ENCODE measurements at places on chromosomes 2 and 18.

DNA sequence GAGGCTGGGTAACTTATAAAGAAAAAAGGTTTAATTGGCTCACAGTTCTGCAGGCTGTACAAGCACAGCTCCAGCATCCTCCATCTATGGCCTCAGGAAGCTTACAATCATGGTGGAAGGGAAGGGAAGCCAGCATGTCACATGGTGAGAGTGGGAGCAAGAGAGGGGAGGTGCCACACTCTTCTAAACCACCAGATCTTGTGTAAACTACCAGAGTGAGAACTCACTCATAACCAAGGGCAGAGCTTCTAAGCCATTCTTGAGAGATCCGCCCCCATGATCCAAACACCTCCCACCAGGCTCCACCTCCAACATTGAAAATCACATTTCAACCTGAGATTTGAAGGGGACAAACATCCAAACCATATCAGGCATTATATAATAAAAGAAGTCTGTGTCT, 121.6 kb upstream of the CDC42EP3 start:
- DNase-seq: no peak

DNA sequence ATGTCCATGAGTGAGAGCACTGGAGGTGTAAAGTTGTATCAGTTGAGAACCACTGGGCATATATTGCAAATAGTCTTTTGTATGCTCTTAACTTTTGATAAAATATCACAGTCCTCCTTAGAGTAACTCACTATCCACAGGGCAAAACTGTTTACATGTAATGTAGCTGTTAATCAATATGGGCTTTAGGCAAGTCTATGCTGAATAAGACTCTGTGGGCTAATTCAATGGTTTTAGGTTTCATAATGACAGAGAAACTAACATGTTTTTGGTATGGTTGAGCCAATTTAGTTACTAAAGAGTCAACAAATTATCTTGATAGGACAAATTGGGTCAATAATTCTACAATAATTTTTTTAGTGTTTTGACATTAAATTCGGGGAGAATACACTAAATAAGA, 1134.9 kb upstream of the FAM98A start:
- no peak for DNase-seq

- no peak for DNase-seq
Observed at GRCh38 chr2:121888189-121888557, 132.7 kb downstream of the TSN start.

DNA sequence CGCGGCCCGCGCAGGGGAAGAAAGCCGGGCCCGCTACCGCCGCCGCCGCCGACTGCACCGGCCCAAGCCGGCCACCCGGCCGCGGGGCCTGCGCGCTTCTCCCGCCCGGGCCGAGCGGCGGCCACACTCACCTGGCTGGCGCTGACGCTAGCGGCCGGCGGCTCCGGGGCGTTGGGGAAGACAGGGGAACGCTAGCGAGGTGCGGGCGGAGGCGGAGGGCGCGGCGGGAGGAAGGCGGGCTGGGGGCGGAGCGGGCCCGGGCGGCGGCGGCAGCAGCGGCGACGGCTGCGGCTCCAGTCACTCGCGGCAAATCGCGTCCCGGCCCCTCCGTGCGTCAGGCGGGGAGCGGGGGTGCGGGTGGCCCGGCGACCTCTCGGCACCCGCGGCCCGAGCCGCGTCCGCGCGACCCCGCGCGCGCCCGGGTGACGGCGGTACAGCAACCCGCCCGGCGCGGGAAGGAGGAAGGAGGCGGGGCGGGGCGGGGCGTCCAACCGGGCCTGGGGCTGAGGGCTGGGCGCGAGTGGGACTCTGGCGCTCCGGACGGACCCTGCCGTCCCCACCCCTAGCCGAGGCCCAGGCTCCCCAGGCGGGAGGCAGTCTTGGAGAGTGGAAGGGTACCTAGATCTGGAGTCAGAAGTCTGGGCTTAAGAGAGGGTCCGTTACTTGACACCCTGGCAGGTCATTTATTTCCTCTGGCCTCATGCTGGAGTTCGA, at the start of gene SESTD1:
TSS of gene SESTD1 (minus strand) at position 465 of the 714 bp plus-strand sequence. CDS start 72,991 bp downstream, outside the sequence.
- peak; percentile 50 for DNase-seq

DNA sequence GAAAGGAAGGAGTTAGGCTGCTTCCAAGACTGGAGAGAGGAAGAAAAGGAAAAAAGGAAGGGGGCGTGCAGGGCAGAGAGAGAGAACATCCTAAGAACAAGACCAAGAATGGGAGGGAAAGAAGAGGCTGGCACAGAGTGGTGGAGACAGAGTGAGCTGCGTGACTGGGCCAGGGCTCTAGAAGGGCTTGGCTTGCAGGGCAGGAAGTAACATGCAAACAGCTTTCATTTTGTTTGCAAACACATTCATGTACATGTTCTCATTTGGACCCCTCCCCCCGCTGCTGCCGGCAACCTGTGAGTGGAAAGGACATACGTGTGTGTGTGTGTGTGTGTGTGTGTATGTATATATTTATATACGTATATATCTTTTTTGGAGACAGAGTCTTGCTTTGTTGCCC, 46.8 kb upstream of the DNMT3A start:
- no peak for DNase-seq

DNA sequence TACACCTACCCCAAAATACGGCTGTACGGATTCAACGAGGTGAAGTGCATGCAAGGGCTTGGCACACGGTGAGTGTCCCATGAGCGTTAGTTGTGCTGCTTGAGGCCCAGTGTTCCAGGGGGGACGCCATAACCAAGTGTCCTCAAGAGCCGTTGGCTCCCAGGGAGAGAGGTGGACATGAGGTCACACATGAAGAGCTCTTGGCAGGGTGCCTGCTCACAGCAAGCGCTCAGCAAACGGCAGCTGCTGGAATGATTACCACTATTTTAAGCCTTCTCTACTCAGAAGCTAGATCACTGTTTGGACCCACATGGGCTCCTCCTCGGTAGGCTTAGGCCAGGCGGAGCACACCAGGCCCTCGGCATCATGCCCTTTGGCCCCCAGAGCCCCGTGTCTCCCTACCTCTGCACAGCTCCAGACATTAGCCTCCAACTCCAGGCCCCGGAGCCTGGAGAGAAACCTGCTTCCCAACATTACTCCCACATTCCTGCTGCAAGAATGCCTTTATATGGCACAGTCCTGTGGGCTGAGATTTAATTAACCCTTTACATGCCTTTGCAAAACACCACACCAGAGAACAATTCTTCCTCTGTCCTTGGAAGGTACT, 68.4 kb upstream of the PPP1CB start:
- DNase-seq: no peak

GRCh38 chr18:3481696-3482210, 31.8 kb downstream of the TGIF1 start:
- peak; percentile 50 for DNase-seq

GRCh38 chr2:48566592-48567310, 36.8 kb downstream of the STON1 start:
- no peak for DNase-seq

GRCh38 chr2:175166216-175166824, 1.7 kb downstream of the ATF2 start:
- no peak for DNase-seq

GRCh38 chr2:10085668-10086059, 5.5 kb upstream of the CYS1 start:
- no peak for DNase-seq

DNA sequence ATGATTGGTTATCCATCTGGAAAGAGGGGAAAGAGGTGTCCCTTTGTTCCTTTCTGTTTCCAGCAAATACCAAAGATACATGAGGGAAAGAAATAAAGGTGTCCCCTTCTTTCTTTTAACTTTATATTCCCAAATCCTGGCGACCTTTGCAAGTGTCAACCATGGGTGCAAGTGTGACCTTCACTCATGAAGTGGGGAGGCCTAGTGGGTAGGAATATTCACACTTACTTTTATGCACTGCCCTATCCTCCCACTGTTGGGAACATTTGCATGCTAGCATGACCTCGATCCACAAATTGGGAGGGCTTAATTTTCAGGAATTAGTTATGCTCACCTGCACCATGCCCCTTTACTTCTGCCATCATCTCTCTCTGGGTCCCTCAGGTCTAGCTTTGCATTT, 70.2 kb upstream of the ZNF804A start:
- DNase-seq: no peak

GRCh38 chr2:20704886-20705285, 37.9 kb downstream of the GDF7 start:
- no peak for DNase-seq

DNA sequence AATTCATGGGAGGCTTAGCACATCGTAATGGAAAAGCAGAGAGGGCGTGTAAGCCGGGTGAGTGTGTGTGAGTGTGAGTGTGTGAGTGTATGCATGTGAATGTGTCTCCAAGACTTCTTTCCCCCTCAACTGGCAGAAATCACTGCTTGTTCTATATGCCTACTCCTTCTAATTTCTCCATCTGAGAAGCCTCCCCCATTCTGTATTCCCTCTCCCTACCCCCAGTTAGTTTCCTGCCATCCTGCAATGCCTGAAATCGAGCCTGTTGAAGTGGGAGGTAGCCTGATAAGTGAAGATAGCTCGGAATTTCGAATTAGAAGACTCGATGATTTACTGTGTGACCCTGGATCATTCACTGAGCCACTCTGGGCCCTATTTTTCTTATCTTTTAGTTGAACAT, 30.0 kb upstream of the YWHAQ start:
- DNase-seq: no peak

DNA sequence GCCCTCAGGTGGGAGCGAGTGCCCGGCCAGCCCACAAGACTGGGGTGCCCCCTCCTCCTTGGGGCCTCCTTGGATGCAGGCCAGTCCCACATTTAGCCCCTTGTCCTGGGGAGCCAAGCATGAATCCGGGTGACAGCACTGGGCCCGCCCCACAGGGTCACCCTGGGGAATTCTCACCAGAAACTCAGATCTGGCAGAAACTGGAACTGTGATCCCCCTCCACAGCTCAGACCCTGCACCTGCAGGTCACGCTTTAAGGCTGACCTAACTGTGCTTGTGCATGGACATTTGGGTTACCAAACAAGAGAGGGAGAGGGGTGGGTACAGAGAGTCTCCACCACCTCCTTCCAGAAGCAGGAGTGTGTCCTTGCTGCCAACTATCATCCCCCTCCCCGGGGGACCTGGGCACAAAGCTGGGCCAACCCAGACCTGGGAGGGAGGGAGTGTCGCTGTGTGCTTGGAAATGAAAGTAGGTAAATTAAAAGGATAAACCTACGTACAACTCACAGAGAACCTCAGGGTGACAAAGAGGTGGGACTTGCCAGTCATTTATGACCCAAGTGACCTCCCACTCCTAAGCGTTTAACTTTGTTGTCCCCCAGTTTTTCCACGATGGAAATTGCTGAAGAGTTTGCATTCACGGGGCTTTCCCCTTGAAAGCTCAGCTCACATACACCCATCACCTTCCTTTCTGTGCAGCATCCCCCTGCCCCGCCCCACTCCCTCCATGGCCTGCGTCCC, 9.1 kb downstream of the ITM2C start:
- no peak for DNase-seq

DNA sequence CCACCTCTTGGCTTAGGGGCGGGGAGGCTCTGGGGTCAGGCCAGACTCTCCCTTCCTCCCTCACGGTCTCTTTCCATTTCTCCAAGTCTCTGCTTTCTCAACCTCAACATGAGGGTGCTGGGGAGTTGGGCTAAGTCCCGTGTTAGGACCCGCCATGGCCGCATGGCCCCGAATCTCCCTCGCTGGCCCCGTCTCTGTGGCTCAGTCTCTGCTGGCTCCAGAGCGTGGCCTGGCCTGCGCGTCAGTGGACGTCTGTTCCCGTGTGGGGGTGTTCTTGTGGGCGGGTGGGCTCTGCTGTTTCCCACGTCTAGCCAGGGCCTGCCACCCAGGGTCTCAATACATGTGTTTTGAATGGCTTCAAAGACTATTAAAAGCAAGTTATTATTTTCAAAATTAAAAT, 12.4 kb downstream of the ALLC start:
- no peak for DNase-seq
